Skin of body (tissue), 3 donors: ENCODE measurements at places on chromosomes 16 and 17. TPM values are rescaled to one million over a fixed set of nuclear protein-coding genes. Genes with fewer than 3 reads are reported as not detected.

Gene OTOP2
- not detected for total RNA-seq

DNA sequence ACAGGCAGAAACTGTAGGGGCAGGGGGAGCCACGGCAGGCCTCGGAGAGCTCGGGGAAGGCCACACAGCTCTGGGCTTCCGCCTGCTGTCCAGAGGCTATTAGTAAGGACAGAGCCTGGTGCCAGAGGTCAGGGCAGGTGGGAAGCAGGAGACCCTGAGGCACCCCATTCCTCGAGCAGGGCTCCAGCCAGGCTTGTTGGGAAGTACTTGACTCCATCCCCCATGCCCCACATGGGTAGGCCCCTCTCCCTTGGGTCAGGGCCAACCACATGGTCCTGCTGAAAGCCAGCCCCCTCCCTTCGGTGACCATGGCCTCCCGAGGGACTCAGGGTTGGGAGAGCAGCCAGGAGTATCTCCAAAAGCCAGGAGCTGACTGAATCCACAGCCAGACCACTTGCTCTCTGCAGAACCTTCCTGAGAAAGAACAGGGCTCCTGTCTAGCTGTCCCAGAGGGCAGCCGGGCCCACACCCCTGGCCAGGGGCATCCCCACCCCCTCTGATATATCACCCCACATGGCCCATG, 17.4 kb upstream of the MPRIP start:
- no peak for DNase-seq

- DNase-seq: peak; percentile 50
Observed at GRCh38 chr17:43645765-43646481, 15.8 kb downstream of the MEOX1 start.

- DNase-seq: no peak
Observed at GRCh38 chr17:1532836-1533602, 16.6 kb upstream of the INPP5K start.

- DNase-seq: no peak
Observed at GRCh38 chr17:81258292-81258691, 19.2 kb downstream of the NDUFAF8 start.
